RPMI7951 (cell line): ENCODE measurements at places on chromosomes 6 and 20. TPM values are rescaled to one million over a fixed set of nuclear protein-coding genes. Genes with fewer than 3 reads are reported as not detected.

The PAX1 gene
- not detected in 2 replicates for total RNA-seq

The TBC1D32 gene
- 6.5 and 10.8 TPM in 2 replicates for total RNA-seq

The LGSN gene
- not detected in 2 replicates for total RNA-seq

The SEL1L2 gene
- not detected in 2 replicates for total RNA-seq

The CRISP3 gene
- not detected in 2 replicates for total RNA-seq
